ENCODE measurements at places on chromosomes 2 and 18.
A peak's percentile ranks its signal among the peaks of the same experiment; 100 is the strongest.

DNA sequence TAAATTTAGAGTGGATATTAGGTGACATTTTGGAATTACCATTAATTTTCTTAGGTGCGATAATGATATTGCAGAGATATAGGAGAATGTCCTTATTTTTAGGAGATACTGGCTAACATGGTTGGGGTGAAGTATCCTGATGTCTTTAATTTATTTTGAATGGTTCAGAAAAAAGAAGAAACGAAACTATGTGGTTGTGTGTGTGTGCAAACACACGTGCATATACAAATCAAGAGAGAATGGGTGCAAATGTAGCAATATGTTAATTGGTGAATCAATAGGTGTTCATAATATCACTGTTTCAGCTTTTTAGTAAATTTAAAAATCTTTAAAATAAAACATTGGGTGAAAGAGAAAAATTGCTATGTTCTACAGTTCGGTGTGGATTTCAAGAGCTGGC, 140.9 kb downstream of the DIS3L2 start:
- DNase-seq, result no peak

- DNase-seq, result no peak
These were observed 57.7 kb downstream of the TTC32 start for GRCh38 chr2:19843992-19844515.

DNA sequence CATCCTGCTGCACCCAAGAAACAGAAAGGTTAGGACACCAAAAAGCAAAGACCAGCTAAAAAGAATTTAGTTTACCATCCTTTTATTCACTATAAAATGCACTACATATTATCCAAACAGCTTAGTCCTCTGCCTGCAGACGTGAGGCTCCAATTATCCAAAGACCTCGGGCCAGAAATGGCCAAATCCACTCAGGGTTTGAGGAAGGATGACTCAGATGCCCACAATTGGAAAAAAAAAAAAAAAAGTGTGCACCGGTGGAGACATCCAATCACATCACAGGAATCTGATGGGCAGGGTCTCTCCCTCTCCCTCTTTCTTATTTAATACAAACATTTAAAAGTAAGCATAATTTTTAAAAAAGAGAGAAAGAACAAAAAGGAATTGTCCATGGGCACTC, 65.7 kb downstream of the TRABD2A start:
- DNase-seq, result no peak

DNA sequence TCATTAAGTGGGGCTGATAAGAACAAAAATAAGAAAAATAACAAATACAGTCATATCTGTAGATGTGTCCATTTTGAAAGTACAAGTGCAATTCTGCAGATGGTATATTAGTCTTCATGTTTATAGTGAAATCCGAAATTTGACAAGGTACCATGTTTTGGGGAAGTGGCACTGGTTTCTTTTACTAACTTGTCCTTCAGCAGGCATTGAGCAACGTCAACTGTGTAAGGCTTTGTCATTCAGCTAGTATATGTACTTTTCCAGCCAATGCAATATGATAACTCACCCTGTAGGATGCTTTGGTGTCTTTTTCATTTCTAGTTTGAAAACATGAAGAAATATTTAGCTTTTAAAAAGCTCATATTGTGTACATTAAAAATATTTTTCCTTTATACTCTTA, 139.9 kb downstream of the MCFD2 start:
- DNase-seq, result peak; percentile 68

GRCh38 chr2:18903750-18904149, 314.4 kb upstream of the NT5C1B start:
- DNase-seq, result no peak

GRCh38 chr2:98637401-98638147, 29.2 kb downstream of the UNC50 start:
- no peak for DNase-seq

DNA sequence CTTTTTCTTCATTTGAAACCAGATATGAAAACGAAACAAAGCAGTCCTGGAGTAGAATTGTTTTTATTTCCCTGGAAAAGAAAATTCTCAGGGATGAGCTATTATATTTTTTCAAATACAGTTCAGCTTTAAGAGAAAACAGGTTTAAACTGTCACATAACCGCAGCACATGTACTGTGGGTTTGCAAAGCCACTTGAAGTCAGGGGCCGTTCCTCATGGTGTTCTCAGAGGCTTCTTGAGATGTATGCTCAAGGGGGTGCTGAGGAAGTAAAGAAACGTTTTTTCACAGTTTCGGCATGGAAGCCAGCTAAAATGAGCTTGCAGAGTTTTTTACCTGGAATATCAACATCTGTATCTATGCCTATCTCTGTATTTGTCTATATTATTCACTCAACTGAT, 225.3 kb downstream of the MC4R start:
- no peak for DNase-seq

GRCh38 chr18:3528231-3528630, 78.3 kb downstream of the TGIF1 start:
- DNase-seq, result no peak

GRCh38 chr18:36590621-36591580, 237.9 kb downstream of the TPGS2 start:
- DNase-seq, result no peak

DNA sequence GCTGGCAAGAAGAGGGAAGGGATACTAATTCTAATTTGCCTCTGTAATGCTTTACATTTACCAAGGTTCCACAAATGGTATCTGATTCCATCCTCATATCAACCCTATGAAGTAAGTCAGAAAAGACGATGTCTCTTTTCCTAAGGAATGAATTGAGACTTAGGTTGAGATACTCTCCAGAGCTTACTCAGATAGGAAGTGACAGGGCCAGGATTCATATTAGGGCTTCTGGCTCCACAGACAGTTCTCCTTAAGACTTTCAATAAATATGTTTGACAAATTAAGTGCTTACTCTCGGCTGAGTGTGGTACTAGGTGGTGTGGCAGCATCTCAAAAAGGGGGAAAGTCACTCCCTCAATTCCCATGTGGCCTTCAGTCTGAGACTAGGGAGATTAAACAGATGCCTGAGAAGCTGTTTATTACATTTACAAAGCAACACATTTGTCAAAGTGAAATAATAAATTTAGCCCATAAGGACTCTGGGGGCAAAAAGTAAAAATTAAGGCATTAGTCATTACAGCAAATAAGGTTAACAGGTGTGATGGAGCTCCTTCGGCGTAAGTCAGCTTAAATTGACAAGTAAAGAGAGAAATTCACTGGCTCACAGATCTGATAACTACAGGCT, 14.2 kb downstream of the CDK15 start:
- no peak for DNase-seq

GRCh38 chr2:200578778-200579177, 7.0 kb upstream of the AOX1 start:
- DNase-seq, result peak; percentile 46

GRCh38 chr18:21262244-21262643, 20.2 kb downstream of the GREB1L start:
- no peak for DNase-seq

DNA sequence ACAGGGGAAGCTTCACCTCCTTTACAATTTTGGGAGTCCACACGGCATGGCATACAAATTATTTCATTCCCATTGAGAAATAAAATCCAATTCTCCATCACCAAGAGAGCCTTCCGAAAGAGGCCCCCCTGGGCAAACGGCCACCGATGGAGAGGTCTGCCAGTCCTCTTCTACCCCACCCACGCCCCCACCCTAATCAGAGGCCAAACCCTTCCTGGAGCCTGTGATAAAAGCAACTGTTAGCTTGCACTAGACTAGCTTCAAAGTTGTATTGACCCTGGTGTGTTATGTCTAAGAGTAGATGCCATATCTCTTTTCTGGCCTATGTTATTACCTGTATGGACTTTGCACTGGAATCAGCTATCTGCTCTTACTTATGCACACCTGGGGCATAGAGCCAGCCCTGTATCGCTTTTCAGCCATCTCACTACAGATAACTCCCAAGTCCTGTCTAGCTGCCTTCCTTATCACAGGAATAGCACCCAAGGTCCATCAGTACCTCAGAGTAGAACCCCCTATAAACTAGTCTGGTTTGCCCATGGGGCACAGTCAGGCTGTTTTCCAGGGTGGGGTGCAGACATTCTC, 58.3 kb downstream of the BCL11A start:
- no peak for DNase-seq

- no peak for DNase-seq
These were observed 13.6 kb downstream of the SPEG start for GRCh38 chr2:219448099-219448775.

DNA sequence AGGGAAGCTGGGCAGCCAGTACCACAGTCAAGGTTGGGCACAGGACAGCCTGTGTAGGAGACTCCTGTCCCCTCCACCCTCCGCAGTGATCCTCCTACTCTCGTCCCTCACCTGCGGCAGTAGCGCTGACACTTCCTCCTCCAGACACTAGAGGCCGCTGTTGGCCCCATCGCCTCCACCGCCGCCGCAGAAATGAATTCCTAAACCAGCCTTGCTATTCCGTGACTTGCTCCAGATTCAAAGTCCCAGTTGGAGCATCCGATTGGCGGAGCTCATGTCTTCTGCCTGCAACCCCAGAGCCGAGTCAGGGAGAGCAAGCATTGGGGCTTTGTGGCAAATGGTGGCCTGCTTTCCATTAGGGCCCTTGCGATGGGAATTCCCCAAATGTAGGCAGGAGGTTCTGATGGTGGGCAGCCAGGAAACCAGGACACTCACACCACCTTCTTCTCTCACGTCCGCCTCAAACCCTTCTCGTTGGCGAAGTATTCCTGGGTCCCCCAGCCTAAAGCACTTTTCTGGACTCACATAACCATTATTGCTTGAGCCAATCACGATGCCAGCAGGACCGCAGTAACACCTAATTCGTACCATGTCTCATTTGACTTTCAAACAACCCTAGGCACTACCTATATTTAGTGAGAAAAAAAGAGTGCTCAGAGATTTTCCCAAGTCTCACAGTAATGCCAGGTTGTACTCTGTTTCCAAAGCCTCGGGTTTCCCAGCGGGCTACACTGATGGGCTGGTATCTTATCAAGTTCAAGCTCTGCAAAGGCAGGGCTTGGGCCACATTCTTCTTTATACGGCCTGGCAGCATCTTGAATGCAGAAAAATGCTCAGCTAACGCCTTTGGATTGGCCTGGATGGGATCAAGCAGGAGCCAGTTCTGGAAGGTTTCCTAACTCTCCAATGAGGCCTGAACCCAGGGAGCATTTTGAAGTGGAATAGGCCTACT, 1.2 kb upstream of the DNAJB2 start:
- DNase-seq, result peak; percentile 63

GRCh38 chr2:83730223-83730622, 728.9 kb downstream of the SUCLG1 start:
- no peak for DNase-seq

- DNase-seq, result no peak
These were observed 11.1 kb upstream of the DYM start for GRCh38 chr18:49471532-49471931.

- DNase-seq, result no peak
These were observed 82.3 kb upstream of the ASAP2 start for GRCh38 chr2:9124231-9124741.

GRCh38 chr2:180938451-180938850, 42.0 kb upstream of the UBE2E3 start:
- no peak for DNase-seq

DNA sequence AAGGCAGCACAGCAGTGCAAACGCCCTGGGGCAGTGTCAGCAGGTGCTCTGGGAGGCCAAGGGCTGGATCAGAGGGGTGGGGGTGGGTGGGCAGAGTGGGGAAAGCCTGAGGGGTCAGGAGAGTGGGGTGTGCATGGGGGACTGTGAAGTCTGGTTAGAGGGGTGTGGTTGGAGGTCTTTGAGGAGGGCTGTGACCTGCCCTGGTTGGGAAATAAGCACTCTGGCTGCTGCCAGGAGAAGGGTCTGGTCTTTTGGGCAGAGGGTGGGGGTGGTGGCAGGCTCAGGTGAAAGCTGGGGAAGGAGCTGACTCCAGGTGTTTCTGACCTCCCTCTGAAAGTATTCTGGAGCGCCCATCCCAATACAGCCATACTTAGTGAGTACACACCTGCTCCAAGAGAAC, 4.2 kb downstream of the ALPI start:
- no peak for DNase-seq

GRCh38 chr18:10822456-10822855, 296.6 kb downstream of the NAPG start:
- DNase-seq, result no peak

- DNase-seq, result no peak
These were observed 87.1 kb downstream of the LAMA3 start for GRCh38 chr18:23776306-23776705.

GRCh38 chr2:69642709-69643601, 584 bp downstream of the AAK1 start:
- DNase-seq, result peak; percentile 74

DNA sequence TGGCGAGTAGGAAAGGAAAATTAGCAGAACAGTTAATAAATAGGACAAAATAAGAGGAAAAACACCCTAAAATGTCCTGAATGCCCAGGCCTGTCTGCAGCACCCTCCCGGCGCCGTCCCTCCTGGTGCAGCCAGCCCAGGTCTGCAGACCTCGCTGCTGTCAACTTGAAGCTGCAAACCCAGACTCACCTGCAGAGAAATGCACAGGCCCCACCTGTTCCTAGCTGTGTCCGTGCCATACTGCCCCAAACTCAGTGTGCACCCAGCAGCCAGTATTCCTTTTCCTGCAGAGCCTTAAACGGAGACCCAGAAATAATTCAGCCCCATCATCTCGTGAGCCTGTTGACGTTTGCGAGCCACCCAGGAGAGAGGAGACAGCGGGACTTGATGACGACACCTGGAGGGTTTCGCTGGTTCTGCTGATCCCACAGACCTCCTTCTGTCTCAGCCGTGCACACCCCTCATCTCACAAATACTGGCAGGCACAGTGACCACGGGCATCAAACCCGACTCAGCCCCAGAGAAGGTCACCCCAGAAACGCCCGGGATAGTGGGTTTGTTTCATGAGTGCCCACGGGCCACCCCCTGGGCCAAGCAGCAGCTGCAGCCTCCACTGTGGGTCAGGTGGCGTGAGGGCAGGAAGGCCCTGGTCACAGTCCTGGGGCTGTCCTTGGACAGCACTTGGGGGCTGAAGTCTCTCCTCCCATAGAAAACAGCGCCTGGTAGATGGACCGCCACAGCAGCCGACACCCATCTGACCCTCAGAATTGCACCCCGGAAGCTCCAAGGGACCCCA, 239.5 kb upstream of the SALL3 start:
- DNase-seq, result no peak

DNA sequence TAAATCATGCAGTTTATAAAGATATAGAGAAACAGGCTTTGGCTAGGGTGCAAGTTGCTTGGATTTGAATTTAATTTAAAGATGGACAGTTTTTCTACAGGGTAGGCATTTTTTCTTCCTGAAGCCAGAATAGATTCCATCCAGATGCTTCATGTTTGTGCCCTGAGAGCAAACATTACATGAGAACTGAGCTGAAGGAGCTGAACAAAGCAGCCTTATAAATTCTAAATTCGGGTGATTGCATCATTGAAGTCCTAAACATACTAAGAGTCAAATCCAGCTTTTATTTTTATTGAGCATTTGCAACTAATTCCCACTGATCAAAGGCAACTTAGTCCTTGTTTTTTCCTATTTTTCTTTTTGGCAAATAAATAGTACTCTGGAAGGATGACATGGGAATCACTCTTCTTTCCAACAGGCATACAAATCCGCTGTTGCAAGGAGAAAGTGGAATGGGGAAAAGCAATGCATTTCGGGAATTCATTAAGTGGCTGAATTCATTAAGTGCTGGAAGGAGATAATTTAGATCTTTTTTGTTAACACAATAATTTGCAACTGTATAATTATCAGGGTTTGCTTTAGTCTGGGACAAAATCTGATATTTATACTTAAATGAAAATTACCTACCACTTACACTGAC, 828.0 kb downstream of the SLC4A3 start:
- DNase-seq, result no peak

- peak; percentile 90 for DNase-seq
These were observed at the start of gene ZNF407 for GRCh38 chr18:74597662-74598349. ZNF407 (plus strand) TSS chr18:74597870; CDS start chr18:74631020, 33,150 bp downstream.

- DNase-seq, result no peak
These were observed 32.9 kb downstream of the CD28 start for GRCh38 chr2:203739351-203739750.

All from inflammatory macrophage (primary cell).